ENCODE measurements at places on chromosomes 2 and 18. TPM values are rescaled to one million over a fixed set of nuclear protein-coding genes. Genes with fewer than 3 reads are reported as not detected.

Gene SAG
- not detected for total RNA-seq

Gene PDCD1
- 0.60 TPM for total RNA-seq

Gene RNU2-63P
- not detected for total RNA-seq

Gene KCNE4
- total RNA-seq, result 8.4 TPM

Gene LRP1B
- 3.1 TPM for total RNA-seq

GRCh38 chr2:127045792-127046501 lies 61.0 kb downstream of the BIN1 start:
- no peak for DNase-seq

- DNase-seq, result no peak
Observed at GRCh38 chr2:152813351-152813750, 94.9 kb downstream of the ARL6IP6 start.

DNA sequence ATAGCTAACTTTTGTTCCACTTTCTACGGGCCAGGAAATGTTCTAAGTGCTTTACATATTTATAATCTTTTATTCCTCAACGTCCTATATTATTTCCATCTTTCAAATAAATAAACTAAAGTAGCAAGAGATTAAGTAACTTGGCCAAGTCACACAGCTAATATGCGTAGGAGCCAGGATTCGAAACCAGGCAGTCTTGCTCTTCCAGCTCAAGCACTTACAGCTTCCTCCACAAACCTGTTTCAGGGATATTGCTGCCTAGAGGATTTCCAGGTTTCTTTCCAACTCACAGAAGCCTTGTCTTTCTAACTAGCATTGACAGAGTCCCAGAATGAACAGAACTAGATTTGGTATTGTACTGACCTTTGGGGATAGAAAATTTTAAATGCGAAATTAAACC lies 102.5 kb downstream of the FIGN start:
- DNase-seq, result no peak

All from tibial nerve (tissue), 4 donors.